ENCODE measurements at places on chromosomes 5 and 9.
A peak's percentile ranks its signal among the peaks of the same experiment; 100 is the strongest.

GRCh38 chr9:120965344-120966012 lies 38.9 kb upstream of the TRAF1 start:
- DNase-seq: no peak

GRCh38 chr9:127185931-127186781 lies 63.7 kb upstream of the ANGPTL2 start:
- no peak for DNase-seq

GRCh38 chr5:81164936-81165335 lies 68.2 kb upstream of the CKMT2 start:
- no peak for DNase-seq

DNA sequence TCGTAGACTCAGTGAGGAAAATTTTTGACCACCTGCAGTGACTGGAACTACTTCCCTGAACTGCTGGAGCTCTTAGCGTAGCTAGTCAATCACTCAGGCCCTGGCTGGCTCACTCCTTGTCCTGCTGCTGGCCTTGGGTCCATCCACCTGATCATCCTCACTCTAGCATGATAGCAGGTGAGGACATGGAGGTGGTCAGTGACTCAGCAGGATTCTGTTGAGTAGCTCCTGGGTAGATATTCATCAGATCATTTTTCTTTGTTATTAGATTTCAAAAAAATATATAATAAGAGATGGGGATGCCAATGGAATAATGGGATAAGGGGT lies 25.0 kb upstream of the SEMA4D start:
- DNase-seq: no peak

GRCh38 chr5:80825786-80826460 lies 134.2 kb upstream of the RASGRF2 start:
- no peak for DNase-seq

DNA sequence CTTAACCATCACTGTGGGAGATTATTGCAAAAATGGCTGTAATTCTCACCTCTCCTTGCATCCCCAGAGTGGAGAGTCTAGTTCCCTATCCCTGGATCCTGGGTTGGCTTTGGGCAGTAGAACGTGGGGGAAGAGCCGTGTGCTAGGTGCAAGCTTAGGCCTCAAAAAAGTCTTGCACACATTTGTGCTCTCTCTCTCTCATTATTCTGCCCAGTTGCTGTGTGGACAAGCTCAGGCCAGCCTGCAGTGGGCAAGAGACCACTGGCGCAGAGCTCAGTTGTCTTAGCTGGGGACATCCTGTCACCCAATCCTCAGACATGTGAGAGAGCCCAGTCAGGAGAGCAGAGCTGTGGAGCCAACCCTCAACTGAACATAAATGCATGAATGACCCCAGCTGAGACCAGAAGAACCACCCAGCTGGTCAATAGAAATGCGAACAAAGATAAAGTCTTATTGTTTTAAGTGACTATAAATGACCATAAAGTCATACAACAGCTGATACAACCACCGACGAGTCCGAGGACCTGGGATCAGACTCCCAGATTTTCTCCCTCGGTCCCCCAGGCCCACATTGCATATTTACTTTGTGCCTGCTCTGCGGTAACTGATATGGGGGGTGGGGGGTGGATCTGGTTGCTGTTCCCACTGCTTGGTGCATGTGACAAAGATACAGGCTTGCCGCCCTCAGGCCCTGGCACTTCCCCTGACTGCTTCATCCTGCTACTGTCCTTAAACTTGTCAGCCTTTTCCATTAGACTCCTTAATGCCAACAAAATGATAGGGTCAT lies 166.4 kb upstream of the MVB12B start:
- DNase-seq: no peak

DNA sequence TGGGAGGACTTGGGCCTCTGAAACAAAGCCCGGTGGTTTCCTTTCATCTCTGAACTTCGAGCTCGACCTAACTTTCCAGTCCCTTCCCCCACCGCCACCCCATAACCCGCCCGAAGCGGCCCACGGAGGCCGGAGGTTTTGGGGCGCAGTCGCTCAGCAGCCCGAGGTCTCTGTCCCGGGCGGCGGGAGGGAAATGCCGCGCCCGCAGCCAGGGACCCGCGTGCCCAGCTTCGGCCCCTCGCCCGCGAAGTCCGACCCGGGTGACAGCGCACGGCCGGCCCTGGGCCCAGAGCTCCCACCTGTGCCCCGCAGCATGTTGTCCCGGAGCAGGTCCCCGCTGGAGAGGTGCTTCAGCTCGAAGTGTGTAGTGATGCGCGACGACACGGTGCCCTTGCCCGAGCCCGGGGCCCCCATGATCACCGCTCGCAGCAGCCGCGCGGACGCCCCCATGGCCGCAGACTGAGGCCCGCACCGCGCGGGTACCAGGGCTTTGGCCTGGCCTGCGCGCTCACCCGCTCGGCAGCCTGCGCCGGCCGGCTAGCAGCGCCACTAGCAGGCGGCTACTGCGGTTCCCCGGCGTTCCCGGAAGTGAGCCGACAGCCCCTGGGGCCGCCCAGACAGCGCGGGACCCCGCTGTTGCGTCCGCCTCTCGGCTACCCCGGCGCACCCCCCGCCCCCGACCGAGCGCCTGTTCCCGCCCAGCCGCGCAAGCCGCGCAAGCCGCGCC lies at the start of gene AK3:
TSS of gene AK3 (minus strand) at position 565 of the 727 bp plus-strand sequence. CDS start at position 450, 115 bp downstream.
- DNase-seq: peak; percentile 54

- DNase-seq: no peak
Observed at GRCh38 chr9:89659891-89660685, 55.3 kb downstream of the GADD45G start.

- DNase-seq: no peak
Observed at GRCh38 chr5:3394891-3395599, 200.6 kb upstream of the IRX1 start.

DNA sequence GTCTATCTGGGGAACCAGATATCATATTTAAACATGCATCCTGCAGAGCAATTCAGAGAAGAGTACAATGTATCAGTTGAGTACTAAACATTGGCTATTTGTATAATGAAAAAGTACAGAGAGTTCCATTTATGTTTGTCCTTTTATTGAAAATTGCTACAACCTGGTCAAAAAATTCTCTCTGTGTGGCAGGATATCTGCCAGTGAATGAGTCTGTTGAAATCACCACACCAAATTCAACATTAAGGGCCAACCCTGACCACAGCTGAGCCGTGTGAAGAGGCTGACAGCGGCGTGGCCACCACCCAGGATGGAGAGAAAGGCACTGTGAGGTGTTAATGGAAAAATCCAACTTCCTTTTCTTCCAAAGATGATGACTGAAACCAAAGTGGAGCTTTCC lies 422.7 kb upstream of the PIK3R1 start:
- DNase-seq: no peak

- DNase-seq: no peak
Observed at GRCh38 chr5:168889039-168889438, 309.9 kb upstream of the PANK3 start.
